ENCODE measurements at places on chromosomes 11 and 22.

DNA sequence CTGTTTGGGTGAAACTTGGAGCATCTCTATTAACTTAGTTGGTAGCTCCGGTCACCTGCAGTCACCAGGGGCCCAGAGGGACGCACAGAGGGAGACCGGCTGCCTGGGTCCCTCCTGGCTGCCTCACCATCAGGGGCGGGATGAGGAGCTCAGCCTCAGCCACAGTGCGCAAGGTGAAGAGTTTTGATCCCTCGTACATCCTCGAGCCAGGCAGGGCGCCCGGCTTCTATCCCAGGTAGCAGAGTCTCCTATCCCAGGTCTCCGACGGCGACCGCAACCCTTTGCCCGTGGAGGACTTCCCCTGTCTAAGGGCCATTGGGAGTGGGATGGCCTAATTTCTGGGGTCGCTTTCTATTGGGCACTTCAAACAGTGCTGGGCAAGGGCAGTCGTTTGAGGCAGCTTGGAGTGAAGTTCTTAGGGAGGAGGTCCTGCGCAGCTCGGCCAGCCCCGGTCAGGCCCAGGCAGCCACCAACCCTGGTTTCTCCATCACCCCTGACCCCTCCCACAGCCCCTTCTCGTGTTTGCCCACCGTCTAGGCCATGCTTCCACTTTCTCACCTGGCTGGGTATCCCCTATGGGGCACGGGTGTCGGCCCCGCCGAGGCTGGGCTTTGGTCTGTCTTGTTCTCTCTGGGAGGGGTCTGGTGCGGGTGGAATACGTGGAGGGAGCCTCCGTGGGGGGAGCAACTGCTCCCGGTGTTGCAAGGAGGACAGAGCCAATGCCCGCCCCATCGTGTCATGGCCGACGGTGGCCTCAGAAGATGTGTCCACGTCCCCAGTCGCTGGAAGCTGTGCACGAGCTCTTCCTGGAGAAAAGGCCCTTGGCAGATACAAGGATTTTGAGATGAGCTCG, 3.6 kb upstream of the MRGPRG start:
- no peak overlapping the region for H3K27ac ChIP-seq
- peaks cover 45% of the 10 kb centered on the region for H3K27me3 ChIP-seq
- H3K4me3 ChIP-seq: no peak overlapping the region
- peak; percentile 19 for DNase-seq

DNA sequence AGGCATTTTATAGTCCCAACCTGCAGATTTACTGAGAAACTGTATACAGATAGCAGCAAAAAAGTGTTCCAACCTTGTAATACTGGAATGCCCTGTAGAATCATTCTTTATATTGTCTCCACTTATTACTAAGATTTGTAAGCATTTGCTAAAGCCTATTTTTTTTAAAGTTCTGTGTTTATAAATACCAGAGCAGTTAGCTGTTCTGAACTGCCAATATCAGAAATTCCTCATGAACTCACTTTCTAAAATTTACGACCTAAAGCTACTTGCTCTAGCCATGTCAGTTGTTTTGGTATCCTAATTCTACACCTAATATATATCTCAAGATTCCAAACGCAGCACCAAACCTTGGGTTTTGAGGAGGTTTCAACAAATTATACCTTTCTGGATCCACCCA, 103.2 kb downstream of the C11orf65 start:
- no peaks in the 10 kb centered on the region for H3K27me3 ChIP-seq
- H3K4me1 ChIP-seq: no peaks in the 10 kb centered on the region
- peaks cover 49% of the 10 kb centered on the region for H3K36me3 ChIP-seq

GRCh38 chr22:37263966-37264887, 18.1 kb upstream of the CYTH4 start:
- peaks cover 7% of the 10 kb centered on the region for H3K36me3 ChIP-seq
- no peak overlapping the region for H3K4me3 ChIP-seq
- H3K4me1 ChIP-seq: peaks cover 33% of the 10 kb centered on the region
- peaks cover 59% of the 10 kb centered on the region for H3K27me3 ChIP-seq

- no peak overlapping the region for H3K4me3 ChIP-seq
- H3K4me1 ChIP-seq: peaks cover 6% of the 10 kb centered on the region
- peaks cover 4% of the 10 kb centered on the region for H3K36me3 ChIP-seq
- no peak overlapping the region for H3K27ac ChIP-seq
Measured at GRCh38 chr11:33307984-33308383, 50.8 kb downstream of the HIPK3 start.

GRCh38 chr11:30458541-30458940, 127.6 kb downstream of the MPPED2 start:
- no peak for DNase-seq
- H3K36me3 ChIP-seq: no peaks in the 10 kb centered on the region
- H3K27ac ChIP-seq: no peak overlapping the region
- H3K27me3 ChIP-seq: peaks cover 3% of the 10 kb centered on the region

- no peak overlapping the region for H3K4me3 ChIP-seq
Measured at GRCh38 chr22:20536590-20537324, 29.3 kb downstream of the MED15 start.

DNA sequence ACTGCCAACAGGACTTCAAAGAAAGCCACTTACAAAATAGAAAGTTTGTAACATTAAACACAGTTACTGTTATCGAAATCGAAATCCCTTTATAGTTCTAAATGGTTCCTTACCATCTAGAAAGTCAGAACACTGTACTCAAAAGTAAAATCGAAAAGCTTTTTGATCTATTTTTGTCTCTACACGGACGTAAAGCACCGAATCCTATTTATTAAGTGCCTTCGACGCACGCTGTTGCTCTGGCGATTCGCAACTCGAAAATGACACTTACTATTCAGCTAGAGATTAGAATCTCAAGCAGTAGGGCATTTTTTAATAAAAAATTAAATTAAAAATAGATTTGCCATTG, 78.3 kb downstream of the LARGE1 start:
- no peak overlapping the region for H3K4me3 ChIP-seq
- no peak overlapping the region for H3K27ac ChIP-seq
- H3K36me3 ChIP-seq: no peaks in the 10 kb centered on the region
- H3K27me3 ChIP-seq: no peaks in the 10 kb centered on the region
- no peaks in the 10 kb centered on the region for H3K4me1 ChIP-seq

DNA sequence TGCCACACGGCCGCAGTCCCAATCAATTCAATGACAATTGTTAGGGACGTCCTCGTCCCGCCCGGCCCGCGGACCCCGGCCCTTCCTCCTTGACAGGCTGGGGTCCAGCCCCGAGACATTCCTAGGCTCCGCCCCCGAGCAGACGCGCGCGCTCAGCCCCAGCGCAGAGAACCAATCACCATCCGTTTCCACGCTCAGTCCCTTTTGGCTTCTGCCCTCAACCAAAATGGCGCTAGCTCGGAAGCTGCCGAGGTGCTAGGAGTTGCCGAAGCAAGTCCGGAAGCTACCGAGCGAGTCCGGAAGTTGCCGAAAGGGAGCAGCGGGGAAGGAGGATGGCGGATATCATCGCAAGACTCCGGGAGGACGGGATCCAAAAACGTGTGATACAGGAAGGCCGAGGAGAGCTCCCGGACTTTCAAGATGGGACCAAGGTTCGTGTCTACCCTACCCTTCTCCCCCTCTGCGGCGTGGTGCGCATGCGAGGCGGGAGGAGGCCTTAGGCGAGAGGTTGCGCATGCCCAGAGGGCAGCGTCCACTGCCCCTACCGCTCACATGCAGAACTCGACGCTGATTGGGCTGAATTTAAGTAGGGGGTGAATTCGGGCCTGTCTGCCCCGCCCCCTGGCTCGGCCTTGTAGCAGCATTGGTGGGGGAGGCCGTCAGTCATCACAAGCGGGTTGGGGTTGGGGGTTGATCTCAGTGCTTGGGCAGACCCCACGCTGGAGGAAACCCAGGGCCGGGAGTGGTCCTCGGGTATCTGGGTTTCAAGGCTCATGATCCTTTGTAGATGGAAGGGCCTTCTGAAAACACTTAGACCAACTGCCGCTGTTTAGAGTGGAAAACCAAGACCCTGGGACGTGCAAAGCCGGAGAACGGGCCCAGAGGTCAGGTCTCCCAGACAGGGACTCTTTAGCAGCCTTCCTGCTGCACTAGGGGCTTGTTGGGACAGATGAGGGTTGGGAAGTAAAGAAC, at the start of gene AIP:
Gene AIP, plus strand, starts transcription at position 200 of the 972 bp plus-strand sequence. Its CDS starts 133 bp downstream, at position 333.
- peaks cover 31% of the 10 kb centered on the region for H3K36me3 ChIP-seq
- peak; percentile 99 for DNase-seq
- peaks cover 59% of the 10 kb centered on the region for H3K4me1 ChIP-seq
- H3K4me3 ChIP-seq: peak within 1 kb of the TSS; percentile 95

GRCh38 chr11:17991783-17992433, 20.9 kb downstream of the SERGEF start:
- no peaks in the 10 kb centered on the region for H3K27me3 ChIP-seq
- no peak overlapping the region for H3K27ac ChIP-seq
- peaks cover 34% of the 10 kb centered on the region for H3K36me3 ChIP-seq
- no peaks in the 10 kb centered on the region for H3K4me1 ChIP-seq
- no peak overlapping the region for H3K4me3 ChIP-seq
- peak; percentile 66 for DNase-seq

DNA sequence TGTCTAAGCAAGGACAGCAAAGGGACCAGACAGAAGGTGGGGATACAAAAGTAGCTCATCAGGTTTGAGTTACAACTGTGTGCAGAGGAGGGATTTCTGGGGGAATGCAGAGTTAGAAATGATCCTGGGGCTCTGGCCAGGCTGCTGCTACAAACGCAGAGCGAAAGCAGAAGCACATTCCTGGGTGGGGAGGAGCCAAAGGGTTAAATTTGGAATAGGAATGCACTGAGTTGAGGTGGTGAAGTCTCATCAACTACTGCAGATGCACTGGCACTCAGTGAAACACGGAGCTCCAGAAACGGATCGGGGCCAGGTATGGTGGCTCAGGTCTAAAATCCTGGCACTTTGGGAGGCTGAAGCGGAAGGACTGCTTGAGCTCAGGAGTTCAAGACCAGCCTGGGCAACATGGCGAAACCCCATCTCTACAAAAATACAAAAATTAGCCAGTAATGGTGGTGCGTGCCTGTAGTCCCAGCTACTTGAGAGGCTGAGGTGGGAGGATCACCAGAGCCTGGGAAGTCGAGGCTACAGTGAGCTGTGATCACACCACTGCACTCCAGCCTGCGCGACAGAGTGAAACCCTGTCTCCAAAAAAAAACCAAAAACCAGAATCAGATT, 3.2 kb downstream of the CHKA start:
- peaks cover 8% of the 10 kb centered on the region for H3K27me3 ChIP-seq
- no peak overlapping the region for H3K27ac ChIP-seq
- DNase-seq: no peak
- H3K4me3 ChIP-seq: no peak overlapping the region
- H3K36me3 ChIP-seq: no peaks in the 10 kb centered on the region
- H3K4me1 ChIP-seq: peaks cover 21% of the 10 kb centered on the region

DNA sequence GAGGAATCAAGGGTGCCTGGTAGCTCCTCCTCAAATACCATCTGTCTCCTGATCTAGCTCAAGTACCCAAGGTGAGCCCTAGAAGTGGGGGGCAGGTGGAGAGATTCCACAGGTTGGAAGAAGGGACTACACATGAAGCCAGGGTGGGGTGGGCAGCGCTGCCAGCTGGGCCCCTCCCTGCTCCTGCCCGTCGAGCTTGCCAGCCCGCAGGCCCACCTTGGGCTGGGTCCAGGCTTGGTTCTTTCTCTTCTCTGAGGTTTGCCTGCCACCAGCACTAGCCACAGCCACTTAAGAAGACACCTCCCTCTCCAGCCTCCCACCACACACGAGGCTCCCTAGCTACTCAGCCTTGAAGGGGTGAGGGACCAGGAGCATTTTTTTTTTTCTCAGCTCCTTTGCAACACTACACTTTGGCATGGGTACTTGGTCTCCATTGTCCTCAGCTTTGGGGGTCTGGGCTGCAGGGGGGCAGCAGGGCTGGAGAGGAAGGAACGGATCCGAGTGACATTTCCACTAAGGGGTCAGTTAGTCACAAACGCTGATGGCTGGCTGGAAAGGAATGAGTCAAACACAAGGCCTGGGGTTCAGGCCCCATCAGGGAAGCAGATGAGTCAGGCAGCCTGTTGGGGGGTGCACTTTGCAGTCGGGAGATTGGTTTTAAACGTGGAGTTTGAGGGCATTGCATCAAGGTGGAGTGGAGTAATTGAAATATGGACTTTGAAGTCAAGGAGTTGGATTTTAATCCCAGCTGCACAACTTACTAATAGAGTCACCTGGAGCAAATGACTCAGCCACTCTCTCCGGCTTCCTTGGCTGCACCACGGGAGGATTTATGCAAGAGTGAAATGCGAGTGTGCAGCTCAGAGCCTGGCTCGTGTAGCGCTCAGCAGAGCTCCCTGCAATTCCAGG, 7.4 kb upstream of the NPTXR start:
- no peak overlapping the region for H3K27ac ChIP-seq
- H3K4me3 ChIP-seq: no peak overlapping the region
- peaks cover 72% of the 10 kb centered on the region for H3K27me3 ChIP-seq
- H3K36me3 ChIP-seq: no peaks in the 10 kb centered on the region
- no peaks in the 10 kb centered on the region for H3K4me1 ChIP-seq
- no peak for DNase-seq

- no peaks in the 10 kb centered on the region for H3K4me1 ChIP-seq
- no peak for DNase-seq
- H3K36me3 ChIP-seq: no peaks in the 10 kb centered on the region
- peaks cover 26% of the 10 kb centered on the region for H3K27me3 ChIP-seq
Measured at GRCh38 chr11:125924384-125925007, 20.2 kb downstream of the DDX25 start.

- DNase-seq: no peak
- no peaks in the 10 kb centered on the region for H3K4me1 ChIP-seq
- no peak overlapping the region for H3K27ac ChIP-seq
- H3K36me3 ChIP-seq: no peaks in the 10 kb centered on the region
- H3K27me3 ChIP-seq: no peaks in the 10 kb centered on the region
- H3K4me3 ChIP-seq: no peak overlapping the region
Measured at GRCh38 chr11:27401280-27401832, 38.3 kb upstream of the CCDC34 start.

DNA sequence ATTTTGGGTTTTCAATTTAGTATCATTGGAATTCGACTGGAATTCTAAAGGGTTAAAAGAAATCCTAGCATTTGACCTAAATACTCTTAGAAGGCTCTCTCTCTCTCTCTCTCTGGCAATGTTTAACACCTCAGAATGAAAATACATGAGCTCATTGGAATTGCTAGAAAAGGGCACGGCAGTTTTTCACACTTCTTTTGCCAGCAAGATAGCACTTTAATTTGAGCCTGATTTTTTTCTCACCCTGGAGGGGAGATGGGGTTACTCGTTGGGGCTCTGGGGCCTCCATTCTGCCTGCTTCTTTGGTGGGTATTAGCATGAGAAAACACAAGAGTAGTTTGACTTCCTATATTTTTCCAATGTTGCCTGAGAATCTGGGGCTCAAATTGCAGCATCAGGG, 22.8 kb upstream of the CLMP start:
- H3K4me1 ChIP-seq: no peaks in the 10 kb centered on the region
- H3K4me3 ChIP-seq: no peak overlapping the region
- peaks cover 26% of the 10 kb centered on the region for H3K27me3 ChIP-seq
- no peaks in the 10 kb centered on the region for H3K36me3 ChIP-seq
- DNase-seq: no peak

GRCh38 chr11:77179048-77179447, 51.0 kb downstream of the MYO7A start:
- H3K27me3 ChIP-seq: peaks cover 6% of the 10 kb centered on the region
- H3K4me1 ChIP-seq: no peaks in the 10 kb centered on the region
- DNase-seq: no peak
- no peaks in the 10 kb centered on the region for H3K36me3 ChIP-seq
- H3K4me3 ChIP-seq: no peak overlapping the region

GRCh38 chr11:45331839-45332238, 45.7 kb upstream of the SYT13 start:
- DNase-seq: no peak
- H3K27ac ChIP-seq: no peak overlapping the region
- no peaks in the 10 kb centered on the region for H3K36me3 ChIP-seq

Data from activated naive CD4-positive, alpha-beta T cell treated with anti-CD3 and anti-CD28 coated beads, Interleukin-2, amount 10 ng/mL, durations not matched to agents 7 days and 5 days (primary cell).